ENCODE measurements at places on chromosomes 12 and 14. TPM values are rescaled to one million over a fixed set of nuclear protein-coding genes. Genes with fewer than 3 reads are reported as not detected.
A peak's percentile ranks its signal among the peaks of the same experiment; 100 is the strongest.

KCNC2 gene
- total RNA-seq: not detected

GLIPR1L1 gene
- not detected for total RNA-seq

NGB gene
- total RNA-seq: not detected

KLHL33 gene
- total RNA-seq: 1.9 TPM

ANKS1B gene
- 14.5 TPM for total RNA-seq

C14orf39 gene
- total RNA-seq: 1.1 TPM

GRCh38 chr12:93302331-93303229, 75.1 kb upstream of the NUDT4 start:
- peaks cover 33% of the 10 kb centered on the region for H3K4me1 ChIP-seq
- H3K36me3 ChIP-seq: no peaks in the 10 kb centered on the region
- H3K4me3 ChIP-seq: no peak overlapping the region

DNA sequence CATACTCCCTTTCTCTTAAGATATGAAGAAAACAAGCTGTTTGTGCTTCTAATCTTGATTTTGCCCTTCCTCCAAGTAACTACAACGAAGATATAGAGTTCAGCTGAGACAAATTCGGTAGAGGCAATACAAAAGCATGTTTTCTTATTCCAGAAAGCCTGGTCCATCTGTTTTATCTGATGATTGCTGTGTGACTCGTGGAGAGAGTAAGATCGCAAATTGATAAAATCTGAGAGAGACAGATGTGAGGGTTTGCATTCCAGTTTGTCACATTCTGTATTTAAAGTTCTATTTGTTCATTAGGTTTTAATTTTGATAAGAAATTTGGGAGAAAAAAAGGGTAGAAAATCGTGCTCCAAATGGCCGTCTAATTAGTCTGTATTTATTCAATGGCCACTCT, 192.1 kb downstream of the CPNE8 start:
- H3K36me3 ChIP-seq: no peaks in the 10 kb centered on the region
- H3K27me3 ChIP-seq: no peaks in the 10 kb centered on the region
- H3K4me1 ChIP-seq: no peaks in the 10 kb centered on the region

DNA sequence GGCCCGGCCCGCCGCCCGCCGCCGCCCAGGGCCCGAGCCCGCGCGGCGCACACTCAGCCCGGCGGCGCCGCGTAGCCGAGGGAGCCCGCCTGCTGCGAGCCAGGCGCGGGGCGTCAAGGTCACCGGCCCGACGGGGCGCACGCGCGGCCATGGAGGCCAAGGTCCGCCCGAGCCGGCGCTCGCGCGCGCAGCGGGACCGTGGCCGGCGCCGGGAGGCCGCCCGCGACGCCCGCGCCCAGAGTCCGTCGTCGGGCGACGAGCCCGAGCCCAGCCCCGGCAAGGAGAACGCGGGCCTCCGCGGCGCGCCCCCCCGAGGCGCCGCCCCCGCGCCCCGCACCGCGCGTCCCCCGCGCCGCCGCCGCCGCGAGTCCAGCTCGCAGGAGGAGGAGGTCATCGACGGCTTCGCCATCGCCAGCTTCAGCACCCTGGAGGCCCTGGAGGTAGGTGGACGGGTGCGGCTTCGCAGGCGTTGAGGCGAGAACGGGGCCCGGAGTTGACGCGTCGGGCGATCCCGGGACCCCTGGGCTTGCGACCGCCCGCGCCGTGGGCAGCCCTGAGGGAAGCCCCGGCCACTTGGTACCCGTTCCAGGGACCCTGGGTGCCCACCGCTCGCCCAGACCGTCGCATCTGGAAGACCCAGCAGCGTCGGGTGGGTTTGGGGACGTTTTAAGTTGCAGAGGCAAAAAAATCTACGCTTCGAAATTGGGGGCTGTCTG, 629 bp downstream of the FBRSL1 start:
- H3K36me3 ChIP-seq: no peaks in the 10 kb centered on the region
- DNase-seq: no peak
- H3K4me3 ChIP-seq: peak overlapping the region; percentile 76
- H3K27me3 ChIP-seq: no peaks in the 10 kb centered on the region
- H3K27ac ChIP-seq: peak overlapping the region; percentile 81

DNA sequence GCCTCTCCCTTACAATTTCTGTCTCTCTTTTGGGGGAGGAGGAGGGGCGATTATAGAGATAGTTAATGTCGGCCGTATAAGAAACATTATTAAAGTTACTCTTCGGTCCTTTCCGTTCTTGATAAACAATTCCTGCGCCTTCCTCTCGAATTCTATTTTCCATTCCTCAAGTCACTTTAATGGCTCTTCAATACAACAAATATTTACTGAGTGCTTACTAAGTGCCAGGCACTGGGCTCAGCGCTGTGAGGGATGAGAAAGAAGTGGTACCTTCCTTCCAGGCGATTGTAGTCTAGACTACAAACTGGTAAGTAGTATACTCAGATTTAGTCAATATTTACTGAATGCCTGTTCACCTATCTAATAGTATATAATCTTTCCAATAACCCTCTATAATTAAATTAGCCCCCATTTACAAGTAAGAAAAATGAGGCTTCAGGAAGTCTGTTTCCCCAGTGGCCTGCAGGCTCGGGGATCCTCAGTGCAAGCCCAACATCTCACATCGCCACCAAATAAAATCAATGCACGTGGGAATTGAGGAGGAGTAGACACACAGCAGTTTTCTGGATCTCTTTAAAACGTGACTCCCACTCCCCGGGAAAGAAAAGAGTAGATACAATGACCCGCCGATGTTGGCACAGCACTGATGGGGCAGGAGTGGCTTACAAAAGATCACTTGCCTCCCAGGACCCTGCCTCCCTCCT, 589 bp upstream of the ZNF219 start:
- H3K4me3 ChIP-seq: peak overlapping the region; percentile 76
- H3K4me1 ChIP-seq: peaks cover 22% of the 10 kb centered on the region
- no peaks in the 10 kb centered on the region for H3K36me3 ChIP-seq
- no peak for DNase-seq

DNA sequence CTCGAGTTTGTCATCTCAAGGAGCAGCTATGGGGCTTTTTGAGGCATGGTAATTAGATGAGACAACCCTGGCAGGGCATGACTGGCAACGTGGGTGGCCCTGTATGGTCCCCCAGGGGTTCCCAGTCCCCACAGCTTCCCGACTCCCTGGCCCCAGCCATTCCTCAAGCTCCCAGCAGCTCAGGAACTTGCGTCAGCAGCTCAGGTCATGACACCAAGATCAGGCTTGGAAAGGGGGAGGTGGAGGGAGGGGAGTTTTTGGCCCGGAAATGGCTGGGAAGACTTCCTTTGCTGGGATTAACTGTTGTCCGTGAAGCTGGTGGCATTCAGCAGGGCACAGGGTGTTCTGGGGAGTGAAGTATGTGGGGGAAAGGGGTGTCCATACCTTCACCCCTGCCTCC, 10.4 kb upstream of the NRIP2 start:
- H3K4me1 ChIP-seq: no peaks in the 10 kb centered on the region
- H3K36me3 ChIP-seq: no peaks in the 10 kb centered on the region
- DNase-seq: no peak

- H3K36me3 ChIP-seq: no peaks in the 10 kb centered on the region
- no peaks in the 10 kb centered on the region for H3K4me1 ChIP-seq
- DNase-seq: no peak
- H3K27me3 ChIP-seq: no peaks in the 10 kb centered on the region
- H3K4me3 ChIP-seq: no peak overlapping the region
These were observed 17.1 kb downstream of the CCDC85C start for GRCh38 chr14:99586761-99587459.

GRCh38 chr14:70654632-70655031, 12.9 kb downstream of the TTC9 start:
- no peak for DNase-seq
- H3K4me3 ChIP-seq: no peak overlapping the region
- no peaks in the 10 kb centered on the region for H3K4me1 ChIP-seq
- H3K27me3 ChIP-seq: no peaks in the 10 kb centered on the region
- H3K27ac ChIP-seq: no peak overlapping the region

DNA sequence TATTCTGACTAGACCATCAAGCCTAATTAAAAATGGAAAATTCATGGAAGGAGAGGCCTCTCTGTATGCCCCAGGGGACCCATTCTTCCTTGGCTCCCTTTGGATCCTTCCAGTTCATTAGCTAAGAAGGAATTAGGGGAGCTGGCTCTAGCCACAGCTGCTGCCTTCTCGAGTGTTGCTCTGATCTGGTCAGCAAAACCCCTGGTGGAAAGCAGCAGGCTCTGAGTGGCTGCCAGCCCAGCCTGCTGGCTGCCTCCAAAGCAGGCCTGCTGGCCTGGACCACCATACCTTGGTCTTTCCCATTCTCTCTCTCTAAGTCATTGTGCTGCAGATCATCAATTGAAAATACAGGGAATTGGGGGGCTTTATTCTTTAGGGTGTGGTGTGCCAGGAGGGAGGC, 29.0 kb upstream of the AKAP6 start:
- H3K27me3 ChIP-seq: no peaks in the 10 kb centered on the region
- H3K4me1 ChIP-seq: no peaks in the 10 kb centered on the region
- no peak for DNase-seq

DNA sequence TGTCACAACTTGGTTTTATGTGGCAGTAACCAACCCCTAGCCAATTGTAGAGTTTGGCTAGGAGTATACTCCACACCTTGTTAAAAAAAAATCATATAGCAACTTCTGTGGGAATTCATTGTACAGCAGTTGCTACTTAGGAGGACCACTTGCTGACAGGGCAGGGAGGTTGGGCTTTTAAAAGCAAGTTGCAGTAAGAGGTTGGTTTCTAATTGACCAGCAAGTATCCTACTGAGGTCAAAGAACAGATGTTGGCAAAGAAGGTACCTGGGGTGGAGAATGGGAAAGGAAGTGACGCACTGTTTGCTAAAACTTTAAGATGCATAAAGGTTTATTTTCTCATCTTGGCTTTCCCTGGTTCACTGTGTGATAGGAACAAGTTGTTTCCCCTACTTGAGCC, 104.6 kb downstream of the TBX3 start:
- H3K4me1 ChIP-seq: no peaks in the 10 kb centered on the region
- no peak overlapping the region for H3K27ac ChIP-seq
- no peak overlapping the region for H3K4me3 ChIP-seq
- DNase-seq: no peak
- no peaks in the 10 kb centered on the region for H3K36me3 ChIP-seq

DNA sequence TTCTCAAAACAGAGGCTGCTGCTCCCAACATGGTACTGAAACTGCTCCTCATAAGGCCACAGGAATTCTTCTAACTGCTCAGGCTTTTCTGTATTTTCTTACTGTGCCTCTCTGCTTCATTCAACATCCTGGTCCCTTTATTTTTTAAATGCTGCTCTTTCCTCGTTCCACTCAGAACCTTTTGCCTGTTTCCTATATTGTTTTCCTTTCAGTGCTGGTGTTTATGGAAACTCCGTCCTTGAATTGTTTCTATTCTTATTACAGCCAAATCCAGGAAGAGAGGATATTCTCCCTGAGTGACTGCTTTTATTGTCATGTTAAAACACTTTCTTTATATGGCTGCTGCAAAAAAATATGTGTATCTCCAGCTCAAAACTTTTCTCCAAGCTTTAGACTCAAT, 173.0 kb upstream of the E2F7 start:
- H3K27me3 ChIP-seq: no peaks in the 10 kb centered on the region
- H3K4me1 ChIP-seq: no peaks in the 10 kb centered on the region
- DNase-seq: no peak
- no peak overlapping the region for H3K4me3 ChIP-seq

- no peak overlapping the region for H3K4me3 ChIP-seq
- DNase-seq: no peak
- H3K4me1 ChIP-seq: peaks cover 5% of the 10 kb centered on the region
- H3K27ac ChIP-seq: peak overlapping the region; percentile 59
- H3K27me3 ChIP-seq: no peaks in the 10 kb centered on the region
- peaks cover 96% of the 10 kb centered on the region for H3K36me3 ChIP-seq
These were observed 40.0 kb downstream of the MYBPC1 start for GRCh38 chr12:101634724-101635123.

DNA sequence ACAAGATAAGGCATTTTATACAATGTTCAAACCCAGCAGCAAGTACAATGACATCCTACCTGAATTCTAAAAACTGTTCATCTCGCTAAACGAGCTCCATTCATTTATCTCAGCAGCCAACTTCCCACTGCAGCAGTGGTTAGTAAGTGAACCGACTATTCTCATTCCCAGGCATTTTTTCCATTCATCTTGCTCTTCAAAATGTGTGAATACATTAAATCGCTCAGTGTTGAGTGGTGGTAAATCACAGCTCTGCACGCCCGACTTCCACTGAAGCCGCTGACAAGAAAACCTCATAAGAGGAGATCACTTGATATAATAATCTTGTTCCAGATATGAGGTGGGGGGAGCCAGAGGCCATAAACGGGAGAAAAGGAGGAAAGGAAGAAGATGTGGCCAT, 746.2 kb upstream of the USP15 start:
- no peak for DNase-seq
- no peaks in the 10 kb centered on the region for H3K4me1 ChIP-seq
- no peaks in the 10 kb centered on the region for H3K36me3 ChIP-seq
- H3K27ac ChIP-seq: no peak overlapping the region

GRCh38 chr12:104494793-104495158, 38.0 kb downstream of the CHST11 start:
- DNase-seq: no peak
- peaks cover 11% of the 10 kb centered on the region for H3K4me1 ChIP-seq
- H3K27ac ChIP-seq: peak overlapping the region; percentile 60
- H3K27me3 ChIP-seq: no peaks in the 10 kb centered on the region
- H3K4me3 ChIP-seq: peak overlapping the region; percentile 20
- H3K36me3 ChIP-seq: no peaks in the 10 kb centered on the region

DNA sequence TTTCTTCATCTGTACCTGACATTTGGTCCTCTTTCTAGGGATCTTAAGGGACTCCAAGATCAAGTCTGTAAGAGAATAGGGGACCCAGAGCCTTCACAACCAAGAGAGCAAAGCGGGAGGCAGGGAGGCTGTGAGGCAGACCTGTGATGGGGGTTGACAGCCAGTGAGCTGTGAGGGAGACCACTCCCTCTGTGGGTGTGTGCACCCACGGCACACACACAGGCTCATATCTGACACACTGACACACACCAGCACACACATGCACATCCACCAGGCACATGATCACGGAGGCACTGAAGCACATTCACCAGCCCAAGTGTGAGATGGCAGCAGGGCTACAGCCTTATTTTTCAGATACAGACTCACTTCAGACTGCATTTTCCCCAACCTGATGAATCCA, 55.2 kb downstream of the SPTB start:
- H3K27me3 ChIP-seq: no peaks in the 10 kb centered on the region
- H3K4me3 ChIP-seq: no peak overlapping the region
- peaks cover 71% of the 10 kb centered on the region for H3K4me1 ChIP-seq
- peaks cover 12% of the 10 kb centered on the region for H3K36me3 ChIP-seq

- no peaks in the 10 kb centered on the region for H3K36me3 ChIP-seq
- H3K27ac ChIP-seq: peak overlapping the region; percentile 92
- H3K4me1 ChIP-seq: peaks cover 29% of the 10 kb centered on the region
- H3K4me3 ChIP-seq: peak overlapping the region; percentile 60
- H3K27me3 ChIP-seq: no peaks in the 10 kb centered on the region
- no peak for DNase-seq
These were observed 1.3 kb upstream of the EEA1 start for GRCh38 chr12:92930421-92930820.

DNA sequence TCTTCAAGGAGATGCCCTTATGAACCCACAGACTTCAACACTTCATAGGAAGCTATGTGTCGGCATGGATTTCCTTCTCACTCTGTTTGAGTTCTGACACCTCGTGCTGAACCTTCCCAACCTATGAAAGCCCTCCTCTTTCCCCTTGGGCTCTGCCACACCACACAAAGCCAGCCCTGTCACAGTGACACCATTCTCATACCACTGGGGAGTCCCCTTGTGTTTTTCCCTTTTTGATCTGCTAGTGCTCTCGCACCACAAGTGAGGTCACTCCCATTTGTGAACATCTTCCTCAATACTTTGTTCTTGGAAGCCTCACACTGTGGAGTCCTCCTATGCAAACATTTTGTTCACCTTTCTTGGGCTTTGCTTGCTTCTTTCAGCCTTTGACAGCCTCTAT, 264.6 kb upstream of the ALG10 start:
- H3K27me3 ChIP-seq: no peaks in the 10 kb centered on the region
- DNase-seq: no peak
- no peaks in the 10 kb centered on the region for H3K4me1 ChIP-seq
- no peaks in the 10 kb centered on the region for H3K36me3 ChIP-seq
- no peak overlapping the region for H3K27ac ChIP-seq
